Stimulated activated CD4-positive, alpha-beta T cell treated with anti-CD3 and anti-CD28 coated beads, Interleukin-1b, Interleukin-23, amount 100 ng/mL, for 1 hour (primary cell): ENCODE measurements at places on chromosomes 16 and 17.

DNA sequence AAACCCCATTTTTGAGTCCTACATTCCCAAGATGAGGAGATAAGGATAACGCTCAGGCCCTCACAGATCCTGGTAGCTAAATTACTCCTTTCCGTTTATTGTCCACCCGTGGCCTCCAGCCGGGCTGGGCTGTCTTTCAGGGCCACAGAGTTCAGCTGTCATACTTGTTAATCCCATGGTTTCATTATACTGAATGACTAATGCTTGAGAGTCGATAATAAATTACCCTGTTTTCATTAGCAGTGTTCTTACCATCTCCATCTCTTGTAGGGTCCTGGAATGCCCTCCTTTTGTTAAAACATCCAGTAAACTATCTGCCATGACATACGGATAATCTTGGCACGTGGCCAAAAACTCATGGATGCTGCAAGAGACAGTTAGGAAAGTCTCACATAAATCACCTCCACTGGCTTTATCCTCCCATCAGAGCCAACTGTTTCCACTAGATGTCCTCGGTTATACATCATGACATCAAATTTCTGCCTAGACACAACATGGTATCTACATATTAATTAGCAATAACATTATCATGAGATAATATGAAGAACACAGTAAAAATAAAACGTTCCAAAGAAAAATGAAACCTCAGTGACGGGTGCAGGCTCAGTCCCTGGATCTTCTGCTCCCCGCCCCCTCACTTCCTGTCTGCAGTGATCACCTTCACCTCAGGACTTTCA is 45.3 kb downstream of the BRD7 start:
- DNase-seq, result no peak

GRCh38 chr17:82018152-82018988 is 4.3 kb downstream of the CENPX start:
- no peak for DNase-seq

GRCh38 chr17:47966079-47966519 is 4.8 kb upstream of the CDK5RAP3 start:
- no peak for DNase-seq

- DNase-seq, result no peak
Observed at GRCh38 chr16:86426063-86426642, 84.2 kb upstream of the FOXF1 start.

DNA sequence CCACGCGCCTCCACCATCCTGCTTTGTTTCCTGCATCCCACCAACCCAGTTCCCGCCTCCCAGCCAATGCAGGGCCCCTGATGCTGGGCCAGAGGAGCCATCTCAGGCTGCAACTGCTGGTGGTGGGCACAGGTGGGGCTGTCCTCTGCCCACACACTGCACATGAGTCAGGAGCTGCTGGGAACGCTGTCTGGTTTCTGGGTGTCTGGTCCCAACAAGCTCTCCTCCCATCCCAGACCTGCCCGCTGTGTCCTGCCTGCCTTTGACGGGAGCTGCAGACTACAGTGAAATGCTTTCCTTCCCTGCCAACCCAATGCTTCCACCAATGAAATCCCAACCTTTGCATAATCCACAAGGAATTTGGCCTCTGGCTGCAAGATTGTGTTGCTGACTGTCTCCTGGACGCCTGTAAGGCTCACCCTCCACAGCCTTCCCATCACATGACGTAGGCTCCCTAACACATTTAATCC is 98.9 kb downstream of the N4BP1 start:
- DNase-seq, result no peak
